ENCODE measurements at places on chromosomes 7 and 10.

- DNase-seq = no peak
These were observed 87.0 kb downstream of the LARP4B start for GRCh38 chr10:844552-844951.

GRCh38 chr10:20776384-20777118 lies 120.6 kb downstream of the NEBL start:
- no peak for DNase-seq

GRCh38 chr7:158728911-158729645 lies 24.5 kb upstream of the NCAPG2 start:
- no peak for DNase-seq

GRCh38 chr10:123995461-123996131 lies 97.8 kb downstream of the CHST15 start:
- DNase-seq = no peak

DNA sequence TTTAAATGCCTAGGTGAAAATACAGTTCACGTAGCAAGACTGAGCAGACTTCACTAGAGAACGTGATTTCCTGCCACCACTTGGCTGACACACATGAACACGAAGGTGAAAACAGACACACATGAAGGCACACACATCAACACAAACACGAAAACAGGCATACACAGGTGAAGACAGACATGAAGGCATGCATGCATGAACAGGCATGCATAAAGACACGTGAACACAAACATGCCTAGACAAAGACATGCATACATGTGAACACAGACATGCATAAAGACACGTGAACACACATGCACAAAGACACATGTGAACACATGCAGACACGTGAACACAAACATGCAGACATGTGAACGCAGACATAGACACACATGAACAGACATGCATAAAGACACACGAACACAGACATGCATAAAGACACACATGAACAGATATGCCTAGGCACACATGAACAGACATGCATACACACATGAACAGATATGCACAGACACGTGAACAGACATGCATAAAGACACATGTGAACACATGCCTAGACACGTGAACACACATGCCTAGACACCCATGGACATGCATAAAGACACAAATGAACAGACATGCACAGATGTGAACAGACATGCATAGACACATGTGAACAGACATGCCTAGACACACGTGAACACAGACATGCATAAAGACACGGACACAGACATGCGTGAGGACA lies 243.1 kb downstream of the ZMYND11 start:
- no peak for DNase-seq

DNA sequence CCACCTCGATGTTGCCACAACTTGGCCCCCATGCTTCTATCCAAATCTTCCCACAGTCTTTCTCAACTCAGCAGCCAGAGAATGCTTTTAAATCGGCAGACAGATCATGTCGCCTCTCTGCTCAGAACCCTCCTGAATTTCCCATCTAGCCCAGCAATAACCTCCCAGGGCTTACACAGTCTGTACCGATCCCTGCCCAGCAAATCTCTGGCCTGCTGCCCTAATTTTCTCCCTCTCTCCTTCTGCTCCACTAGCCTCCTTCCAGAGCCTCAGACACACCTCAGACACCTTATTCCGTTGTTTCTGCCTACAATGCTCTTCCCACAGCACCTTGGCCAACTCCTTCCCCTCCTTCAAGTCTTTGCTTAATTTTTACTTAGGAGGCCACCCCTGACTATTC lies 32.3 kb downstream of the MDH2 start:
- no peak for DNase-seq

GRCh38 chr10:79982362-79982800 lies 33.5 kb upstream of the SFTPD start:
- DNase-seq = no peak

DNA sequence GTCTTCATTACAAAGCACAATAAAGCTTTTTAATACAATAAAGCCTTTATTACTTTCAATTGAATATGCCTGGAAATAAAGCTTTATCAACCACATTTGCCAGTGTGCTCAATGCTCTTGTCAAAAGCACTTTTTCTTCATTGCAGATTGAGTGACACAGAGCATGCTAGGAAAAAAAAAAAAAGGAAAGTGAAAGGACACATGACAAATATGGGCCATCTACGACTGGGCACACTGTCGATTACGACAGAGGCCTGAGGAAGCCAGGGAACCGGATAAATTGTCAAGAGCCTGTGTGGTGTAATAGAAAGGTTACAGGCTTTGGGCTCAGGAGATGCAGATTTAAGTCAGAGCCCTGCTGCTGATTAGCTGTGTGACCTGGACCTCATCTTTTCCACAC lies 84.8 kb upstream of the LRGUK start:
- DNase-seq = no peak

- DNase-seq = no peak
These were observed 170.0 kb downstream of the PRKCQ start for GRCh38 chr10:6409971-6410643.

DNA sequence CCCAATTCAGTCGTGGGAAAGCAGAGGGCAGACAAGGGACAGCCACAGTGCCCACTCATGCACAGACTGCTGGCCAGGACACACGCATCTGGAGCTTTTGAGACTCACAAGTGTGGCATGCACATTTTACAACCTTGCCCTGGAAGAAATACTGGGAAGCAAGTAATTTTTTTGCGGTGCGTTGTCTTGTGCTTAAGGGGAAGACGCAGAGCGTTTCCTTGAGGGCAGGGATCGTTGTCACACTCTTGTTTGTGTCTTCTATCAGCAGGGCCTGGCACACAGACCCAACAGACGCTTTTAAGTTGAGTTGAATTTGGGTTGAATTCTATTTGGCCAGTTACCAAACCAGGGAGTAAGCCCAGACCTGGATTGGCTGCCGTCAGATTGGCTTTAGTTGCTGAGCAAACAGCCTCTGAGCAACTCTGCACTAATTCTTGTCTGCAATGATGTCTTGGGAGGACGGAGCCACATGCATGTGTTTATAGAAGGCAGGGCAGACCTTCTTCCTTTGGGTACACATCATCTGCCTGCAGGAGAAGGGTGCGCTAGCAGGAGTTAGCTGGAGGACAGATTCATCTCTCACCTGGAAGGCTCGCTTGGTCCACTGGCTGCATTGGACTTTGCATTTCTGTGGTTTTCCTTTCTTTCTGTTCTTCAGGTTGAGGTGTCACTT lies 38.4 kb downstream of the IL2RA start:
- no peak for DNase-seq

GRCh38 chr7:16740996-16741395 lies 12.6 kb upstream of the TSPAN13 start:
- no peak for DNase-seq

- no peak for DNase-seq
These were observed 80.2 kb upstream of the ADAM12 start for GRCh38 chr10:126468467-126468866.

GRCh38 chr10:103733045-103733419 lies 122.3 kb downstream of the SH3PXD2A start:
- DNase-seq = no peak

Measured in activated CD8-positive, alpha-beta memory T cell treated with anti-CD3 and anti-CD28 coated beads for 4 hours (primary cell).